D721Med (cell line): ENCODE measurements at places on chromosomes 6 and 20.

DNA sequence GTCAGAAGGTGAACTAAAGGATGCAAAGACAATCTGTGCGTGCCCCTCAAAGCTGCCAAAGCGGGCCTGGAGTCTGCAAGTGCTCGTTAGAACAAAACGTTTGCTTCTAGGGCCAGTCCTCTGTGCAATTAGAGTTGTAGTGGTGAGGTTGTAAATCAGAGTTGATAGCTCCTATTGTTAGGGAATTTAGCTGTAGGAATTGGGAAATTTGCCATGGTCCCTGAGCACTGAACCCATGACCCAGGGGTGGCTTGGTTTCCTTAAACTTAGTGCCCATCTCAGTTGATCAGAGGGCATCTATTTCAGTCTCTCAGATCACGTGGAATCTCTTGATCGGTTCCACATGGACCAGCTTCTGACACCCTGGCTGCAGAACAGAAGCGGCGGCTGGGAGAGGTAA is 18.8 kb upstream of the RPS6KA2 start:
- no peak for DNase-seq

DNA sequence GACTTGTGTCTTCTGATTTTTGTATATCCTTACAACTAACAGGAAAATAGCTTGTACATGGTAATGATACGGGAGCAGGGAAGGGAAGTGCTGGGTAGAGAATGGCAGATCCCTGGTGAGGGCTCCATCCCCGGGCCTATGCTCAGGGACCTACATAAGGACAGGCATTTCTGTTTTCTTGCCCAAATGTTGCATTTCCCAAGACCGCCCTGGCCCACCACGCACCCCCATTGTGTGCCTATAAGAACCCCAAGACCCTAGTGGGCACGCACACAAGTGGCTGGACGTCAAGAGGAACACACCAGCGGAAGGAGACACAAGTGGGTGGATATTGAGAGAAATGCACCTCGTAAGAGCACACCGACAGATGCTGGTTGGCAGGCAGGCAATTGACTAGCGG is 616.3 kb upstream of the MAN1A1 start:
- DNase-seq = no peak

DNA sequence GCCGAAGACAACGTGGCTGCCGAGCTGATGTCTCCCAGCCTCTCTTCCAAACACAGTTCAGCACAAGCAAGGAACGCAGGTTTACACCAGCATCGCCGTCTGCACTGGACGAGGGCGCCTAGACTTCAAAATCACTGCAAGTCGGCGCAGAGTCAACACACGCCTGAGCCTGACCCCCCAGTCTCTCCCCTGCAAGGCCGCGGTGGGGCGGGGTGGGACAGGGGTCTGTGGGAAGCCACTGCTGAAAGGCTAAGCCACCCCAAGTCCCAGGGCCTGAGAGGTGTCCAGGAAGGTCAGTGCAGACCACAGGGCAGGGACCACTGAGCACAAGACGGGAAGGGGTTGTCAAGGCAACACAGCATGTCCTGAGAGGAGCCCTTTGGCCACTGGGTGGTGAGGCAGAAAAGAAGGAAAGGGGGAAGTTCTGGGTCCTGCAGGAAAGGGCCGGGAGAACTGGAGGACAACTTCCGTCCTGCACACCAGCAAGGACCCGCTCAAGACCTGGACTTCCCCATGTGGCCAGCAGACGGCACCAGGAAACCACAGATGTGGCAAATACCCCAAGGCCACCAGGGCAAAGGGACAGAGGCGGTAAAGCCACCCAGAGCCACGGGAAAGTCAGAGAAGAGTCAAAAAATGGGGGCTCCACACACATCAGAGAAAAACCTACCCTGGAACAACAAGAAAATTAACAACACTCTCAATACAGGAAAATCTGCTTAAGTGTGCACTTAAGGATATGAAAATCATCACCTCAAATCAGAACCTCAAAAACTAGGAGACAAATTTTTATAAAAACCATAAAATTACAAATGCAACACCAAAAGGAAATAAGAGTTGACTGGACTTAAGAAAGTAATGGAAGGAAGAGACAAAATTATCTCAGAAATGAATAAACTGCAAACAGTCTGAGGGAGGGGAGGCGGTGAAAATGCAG is 84.8 kb downstream of the TAF4 start:
- DNase-seq = no peak

GRCh38 chr6:13566500-13566899 is 7.9 kb upstream of the SIRT5 start:
- no peak for DNase-seq

GRCh38 chr6:74857157-74857556 is 348.7 kb downstream of the COL12A1 start:
- DNase-seq = no peak

- DNase-seq = no peak
Observed at GRCh38 chr6:149445095-149445466, 39.7 kb downstream of the ZC3H12D start.

- no peak for DNase-seq
Observed at GRCh38 chr20:32609993-32610392, 24.9 kb upstream of the NOL4L start.

DNA sequence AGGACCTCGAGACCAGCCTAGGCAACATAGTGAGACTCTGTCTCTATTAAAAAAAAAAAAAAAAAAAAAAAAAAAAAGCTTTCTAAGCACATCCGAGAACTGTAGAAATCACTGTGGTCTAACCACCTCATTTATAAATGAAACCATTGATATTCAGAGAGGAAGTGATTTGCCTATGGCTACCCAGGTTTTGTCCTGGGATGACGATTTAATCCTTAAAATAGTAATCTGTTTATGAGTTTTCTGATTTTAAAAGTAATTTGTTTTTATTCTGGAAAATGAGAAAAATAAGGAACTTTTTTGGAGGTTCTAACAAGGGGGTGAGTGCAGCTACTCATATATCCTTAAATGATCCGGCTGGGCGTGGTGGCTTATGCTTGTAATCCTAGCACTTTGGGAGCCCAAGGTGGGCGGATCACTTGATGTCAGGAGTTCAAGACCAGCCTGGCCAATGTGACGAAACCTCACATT is 6.5 kb upstream of the BTN3A2 start:
- no peak for DNase-seq

GRCh38 chr6:41477572-41477971 is 68.6 kb upstream of the FOXP4 start:
- DNase-seq = no peak

- no peak for DNase-seq
Observed at GRCh38 chr6:106586815-106587415, 42.4 kb downstream of the RTN4IP1 start.

DNA sequence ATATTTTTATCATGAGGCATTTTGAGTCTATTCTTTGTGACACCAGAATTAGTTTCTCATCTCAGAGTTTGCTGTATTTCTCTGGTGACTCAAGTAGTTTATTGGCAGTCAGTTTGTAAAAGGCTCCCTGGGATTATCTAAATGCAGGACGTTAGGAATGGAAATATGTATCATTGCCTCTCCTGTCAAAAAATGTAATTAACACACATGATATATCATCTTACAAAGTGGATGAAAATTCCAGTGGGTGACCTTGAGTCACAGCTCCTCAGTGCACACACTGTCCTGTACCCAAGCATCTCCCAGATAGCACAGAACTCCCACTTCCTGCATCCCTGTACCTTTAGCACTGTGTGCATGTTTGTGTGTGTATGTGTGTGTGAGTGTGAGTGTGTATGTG is 258.6 kb downstream of the LAMA2 start:
- DNase-seq = no peak

GRCh38 chr6:29589423-29590048 is 4.6 kb downstream of the OR2H2 start:
- no peak for DNase-seq

GRCh38 chr6:167827583-167828324 is 1.0 kb downstream of the AFDN start:
- no peak for DNase-seq

DNA sequence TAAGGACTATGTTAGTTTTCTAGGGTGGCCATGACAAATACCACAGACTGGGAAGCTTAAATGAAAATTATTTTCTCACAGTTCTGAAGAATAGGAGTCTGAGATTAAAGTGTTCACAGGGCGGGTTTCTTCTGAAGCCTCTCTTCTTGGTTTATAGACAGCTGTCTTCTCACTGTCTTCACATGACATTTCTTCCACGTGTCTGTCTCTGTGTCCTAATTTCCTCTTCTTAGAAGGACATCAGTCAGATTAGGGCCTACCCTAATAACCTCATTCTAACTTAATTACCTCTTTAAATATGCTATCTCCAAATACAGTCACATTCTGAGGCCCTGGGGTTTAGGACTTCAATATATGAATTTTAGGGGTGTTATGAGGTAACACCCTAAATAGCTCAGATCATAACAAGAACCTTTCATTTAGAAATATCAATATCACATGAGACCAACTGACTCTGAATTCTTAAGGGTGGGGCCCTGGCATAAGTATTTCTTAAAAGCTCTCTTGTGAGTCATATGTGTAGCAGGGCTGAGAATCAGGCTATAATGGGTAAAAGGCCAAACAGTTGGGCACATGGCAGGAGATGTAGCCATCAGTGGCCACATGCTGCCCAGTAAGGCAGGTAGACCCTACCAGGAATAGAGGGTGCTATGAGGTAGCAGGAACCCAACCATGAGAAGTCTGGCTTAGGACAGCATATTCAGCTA is 62.0 kb upstream of the TENT5A start:
- DNase-seq = no peak

GRCh38 chr6:109019911-109020310 is 74.7 kb downstream of the SESN1 start:
- DNase-seq = no peak

DNA sequence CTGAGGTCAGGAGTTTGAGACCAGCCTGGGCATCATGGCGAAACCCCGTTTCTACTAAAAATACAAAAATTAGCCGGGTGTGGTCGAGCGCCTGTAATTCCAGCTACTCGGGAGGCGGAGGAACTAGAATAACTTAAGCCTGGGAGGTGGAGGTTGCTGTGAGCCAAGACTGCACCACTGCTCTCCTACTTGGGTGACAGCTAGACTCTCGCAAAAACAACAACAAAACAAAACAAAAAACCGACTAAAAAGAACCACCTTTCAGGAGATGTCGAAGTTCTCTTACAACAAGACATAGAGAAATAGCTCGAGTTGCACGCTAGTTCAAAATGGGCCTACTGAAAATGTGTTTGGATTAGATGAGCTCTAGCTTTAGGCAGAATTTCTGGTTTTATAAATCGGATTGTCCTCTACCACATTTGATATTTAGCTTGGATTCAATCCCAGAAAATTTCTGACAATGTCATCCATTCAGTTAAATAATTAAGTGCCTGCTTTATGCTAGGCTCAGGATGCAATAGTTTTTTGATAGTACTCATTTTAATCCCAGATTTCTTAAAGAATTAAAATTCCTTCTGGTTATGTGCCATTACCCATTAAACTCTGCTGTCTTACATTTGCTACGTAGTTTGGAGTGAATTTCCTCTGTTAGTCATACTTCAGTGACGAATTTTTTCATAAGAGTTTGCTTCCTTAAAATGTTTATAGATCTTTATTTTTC is 137.5 kb upstream of the SHLD1 start:
- DNase-seq = no peak

DNA sequence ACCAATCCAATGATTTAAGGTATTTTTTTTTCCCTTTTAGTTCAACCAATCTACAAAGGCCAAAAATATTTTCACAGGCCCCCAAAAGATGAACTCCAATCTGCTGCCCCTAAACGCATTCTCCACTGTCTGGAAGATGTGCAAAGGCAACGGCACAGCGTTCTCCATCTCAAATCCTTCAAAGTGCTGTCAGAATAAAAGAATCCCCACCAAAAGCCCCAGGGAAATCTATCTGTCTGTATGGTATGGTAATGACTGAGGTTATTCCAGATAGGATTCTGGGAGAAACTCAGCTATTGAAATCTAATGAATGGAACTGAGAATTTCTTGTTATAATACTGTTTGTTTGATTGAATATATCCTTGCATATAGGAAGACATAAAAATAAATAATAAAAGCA is 217.8 kb upstream of the CCN2 start:
- DNase-seq = no peak
